ENCODE measurements at places on chromosomes 16 and 17.

DNA sequence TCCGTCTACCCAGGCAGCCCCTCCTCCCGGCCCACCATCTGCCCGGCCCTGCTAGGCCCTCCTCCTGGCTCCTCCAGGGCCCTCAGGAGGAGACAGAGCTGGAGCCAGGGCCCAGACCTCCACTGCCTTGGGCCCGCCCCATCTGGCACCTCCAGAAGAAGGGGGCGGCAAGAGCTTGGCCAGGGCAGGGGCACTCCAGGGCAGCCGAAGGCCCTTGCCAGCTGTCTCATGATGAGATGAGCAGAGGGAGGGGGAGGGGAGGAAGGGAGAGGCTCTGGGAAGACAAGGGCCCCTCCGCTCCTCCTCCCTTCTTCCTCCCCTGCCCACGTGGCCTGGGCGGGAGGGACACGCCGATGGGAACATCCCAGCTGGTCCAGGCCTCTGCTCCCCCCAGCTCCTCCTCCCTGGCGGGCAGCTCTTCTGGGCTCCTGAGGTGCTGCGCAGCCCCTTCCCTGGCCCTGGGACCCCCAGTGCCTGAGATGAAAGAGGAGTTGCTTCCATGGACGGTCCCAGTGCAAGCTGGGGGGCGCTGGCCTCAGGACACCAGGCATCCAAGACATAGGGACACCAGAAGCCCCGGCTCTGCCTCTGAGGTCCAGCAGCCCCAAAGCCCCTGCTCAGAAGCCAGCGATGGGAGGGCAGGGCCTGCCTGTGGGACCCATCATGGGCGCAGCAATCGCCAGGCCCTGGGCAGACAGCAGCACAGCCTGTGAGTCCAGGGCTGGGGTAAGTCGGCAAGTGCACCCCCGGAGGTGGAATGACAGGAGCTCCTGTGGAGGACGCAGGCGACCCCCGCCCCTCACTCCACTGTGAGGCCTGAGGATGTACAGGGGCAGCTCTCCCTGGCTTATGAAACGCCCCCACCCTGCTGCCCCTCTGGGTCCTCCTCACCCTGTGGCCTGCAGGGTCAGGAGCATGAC is 23.6 kb upstream of the ENPP7 start:
- no peaks in the 10 kb centered on the region for H3K27me3 ChIP-seq
- H3K4me1 ChIP-seq, result no peaks in the 10 kb centered on the region
- no peak overlapping the region for H3K4me3 ChIP-seq
- no peaks in the 10 kb centered on the region for H3K36me3 ChIP-seq

GRCh38 chr17:48023400-48024148 is 14.0 kb downstream of the COPZ2 start:
- H3K36me3 ChIP-seq, result no peaks in the 10 kb centered on the region
- peak overlapping the region; percentile 93 for H3K27ac ChIP-seq
- H3K4me1 ChIP-seq, result peaks cover 18% of the 10 kb centered on the region
- peak; percentile 59 for DNase-seq
- H3K27me3 ChIP-seq, result peaks cover 25% of the 10 kb centered on the region
- no peak overlapping the region for H3K4me3 ChIP-seq

GRCh38 chr17:81379523-81379942 is 15.7 kb upstream of the BAHCC1 start:
- H3K4me1 ChIP-seq, result no peaks in the 10 kb centered on the region
- peak; percentile 17 for DNase-seq
- no peaks in the 10 kb centered on the region for H3K27me3 ChIP-seq
- H3K27ac ChIP-seq, result no peak overlapping the region
- H3K36me3 ChIP-seq, result no peaks in the 10 kb centered on the region

- H3K4me3 ChIP-seq, result no peak overlapping the region
- no peaks in the 10 kb centered on the region for H3K4me1 ChIP-seq
- H3K27me3 ChIP-seq, result peaks cover 12% of the 10 kb centered on the region
- no peaks in the 10 kb centered on the region for H3K36me3 ChIP-seq
Observed at GRCh38 chr16:58455750-58456149, 44.2 kb upstream of the NDRG4 start.

DNA sequence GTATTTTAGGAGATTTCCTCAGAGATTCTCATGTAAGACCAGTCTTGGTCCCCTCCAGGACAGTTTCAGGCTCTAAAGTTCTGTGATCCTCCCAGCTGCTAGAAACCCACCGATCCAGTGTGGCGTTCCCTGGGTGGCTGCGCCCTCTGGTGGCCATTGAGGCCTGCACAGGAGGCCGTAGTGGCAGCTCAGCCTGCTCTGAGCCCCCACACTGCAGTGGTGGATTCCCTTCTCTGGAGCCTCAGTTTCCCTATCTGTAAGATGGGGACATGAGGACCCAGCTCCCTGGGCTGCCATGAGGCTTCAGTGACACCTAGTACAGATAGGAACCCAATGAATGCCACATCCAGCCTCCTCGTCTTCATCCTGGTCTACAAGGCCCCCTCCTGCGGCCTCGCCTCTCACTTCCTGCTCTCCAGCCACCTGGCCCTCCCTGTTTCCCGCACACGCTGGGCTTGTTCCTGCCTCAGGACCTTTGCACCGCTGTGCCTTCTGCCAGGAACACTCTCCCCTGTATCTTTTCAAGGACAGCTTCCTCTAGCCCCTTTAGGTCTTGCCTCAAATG is 16.5 kb downstream of the CCDC102A start:
- H3K4me3 ChIP-seq, result no peak overlapping the region
- no peaks in the 10 kb centered on the region for H3K36me3 ChIP-seq
- no peaks in the 10 kb centered on the region for H3K4me1 ChIP-seq
- peak; percentile 81 for DNase-seq

DNA sequence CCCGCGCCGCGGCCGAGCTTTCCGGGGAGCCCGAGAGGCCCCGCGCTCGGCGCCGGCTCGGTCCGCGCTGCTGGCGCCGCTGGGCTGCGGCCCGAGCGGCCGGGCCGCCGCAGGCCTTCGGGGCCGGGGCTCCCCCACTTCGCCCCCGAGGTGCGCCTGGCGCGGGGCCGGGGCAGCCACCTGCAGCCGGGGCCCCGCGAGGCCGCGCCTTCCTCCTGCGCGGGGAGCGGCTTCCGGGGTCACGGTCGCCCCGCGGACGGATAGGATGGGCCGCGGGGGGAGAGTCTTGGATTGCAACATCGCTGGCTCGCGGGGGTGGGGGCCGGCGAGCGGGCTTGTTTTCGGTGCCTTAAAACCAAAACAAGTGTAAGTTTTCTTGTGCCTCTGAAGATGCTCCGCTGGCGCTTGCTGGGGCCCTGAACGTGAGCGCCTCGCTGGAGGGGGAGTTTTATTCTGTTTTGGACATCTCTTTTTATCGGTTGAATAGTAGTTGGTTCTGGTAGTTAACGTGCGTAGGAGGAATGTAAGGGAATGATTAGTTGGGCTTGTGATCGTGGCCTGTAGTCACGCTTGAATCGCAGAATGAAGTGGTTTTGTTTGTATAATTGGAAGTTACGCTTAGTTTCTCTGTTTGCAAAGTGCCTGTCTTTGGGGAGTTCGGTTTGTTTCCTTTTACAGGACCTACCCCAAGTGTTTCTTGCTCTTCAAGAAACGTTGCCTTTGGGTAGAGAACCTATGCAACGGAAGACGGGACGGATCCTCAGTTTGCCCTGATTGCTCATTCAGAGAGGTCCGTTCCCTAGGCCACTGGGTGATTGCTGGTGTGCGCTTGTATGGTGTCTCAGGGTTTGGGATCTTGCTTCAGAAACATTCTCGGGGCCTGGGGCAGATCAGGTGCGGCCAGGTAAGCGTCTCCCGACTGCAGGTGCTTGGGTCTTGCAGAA is 724 bp downstream of the UBE2I start:
- no peak for DNase-seq
- H3K27me3 ChIP-seq, result no peaks in the 10 kb centered on the region
- peak overlapping the region; percentile 81 for H3K4me3 ChIP-seq
- H3K36me3 ChIP-seq, result peaks cover 4% of the 10 kb centered on the region
- peak overlapping the region; percentile 99 for H3K27ac ChIP-seq

GRCh38 chr17:17609121-17609520 is 17.6 kb upstream of the PEMT start:
- no peaks in the 10 kb centered on the region for H3K27me3 ChIP-seq
- H3K27ac ChIP-seq, result no peak overlapping the region
- no peak overlapping the region for H3K4me3 ChIP-seq
- peaks cover 6% of the 10 kb centered on the region for H3K4me1 ChIP-seq
- H3K36me3 ChIP-seq, result no peaks in the 10 kb centered on the region
- no peak for DNase-seq

DNA sequence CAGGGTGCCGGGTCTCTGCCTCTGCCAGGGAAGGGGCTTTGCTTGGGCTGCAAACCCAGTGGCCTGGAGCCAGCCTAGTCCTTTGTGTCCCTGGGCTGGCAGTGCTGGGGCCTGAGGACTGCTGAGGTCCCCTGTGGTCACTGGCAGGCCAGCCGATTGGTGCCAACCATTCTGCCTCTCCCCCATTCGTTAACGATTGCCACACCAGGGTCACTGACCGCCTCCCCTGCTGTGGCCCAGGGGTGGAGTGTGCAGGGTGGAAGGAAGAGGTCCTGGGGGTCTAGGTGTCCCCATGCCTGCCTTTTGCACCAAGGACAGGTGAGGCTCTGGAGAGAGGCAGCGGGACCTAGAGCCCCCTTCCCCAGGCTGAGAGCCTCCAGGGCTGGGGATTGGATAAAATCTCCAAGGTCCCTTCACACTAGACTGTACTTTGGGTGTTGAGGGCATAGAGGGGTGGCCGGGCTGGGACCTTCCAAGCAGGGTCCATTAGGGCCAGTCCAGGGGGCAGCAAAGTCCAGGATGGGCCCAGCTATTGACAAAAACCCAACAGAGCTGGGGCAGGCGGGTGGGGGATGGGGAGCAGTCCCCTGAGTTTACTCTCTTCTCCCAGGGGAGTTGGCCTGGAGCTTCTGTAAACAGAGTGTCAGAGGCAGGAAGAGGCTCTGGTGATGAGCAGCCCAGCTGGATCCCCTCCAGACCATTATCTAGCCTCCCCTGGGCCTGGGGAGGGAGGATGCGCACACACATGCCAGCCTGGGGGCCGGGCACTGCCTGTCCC is 1.1 kb downstream of the VASN start:
- DNase-seq, result peak; percentile 62
- H3K4me1 ChIP-seq, result peaks cover 7% of the 10 kb centered on the region
- H3K27ac ChIP-seq, result peak overlapping the region; percentile 1
- H3K4me3 ChIP-seq, result peak overlapping the region; percentile 39
- no peaks in the 10 kb centered on the region for H3K36me3 ChIP-seq
- no peaks in the 10 kb centered on the region for H3K27me3 ChIP-seq
